Peyer's patch (tissue), 4 donors: ENCODE measurements at places on chromosomes 2 and 18. TPM values are rescaled to one million over a fixed set of nuclear protein-coding genes. Genes with fewer than 3 reads are reported as not detected.
A peak's percentile ranks its signal among the peaks of the same experiment; 100 is the strongest.

GRCh38 chr18:22337833-22338232 lies 79.9 kb downstream of the CTAGE1 start:
- H3K4me3 ChIP-seq: no peak overlapping the region
- DNase-seq: no peak
- no peaks in the 10 kb centered on the region for H3K27me3 ChIP-seq

- H3K4me3 ChIP-seq: no peak overlapping the region
- no peaks in the 10 kb centered on the region for H3K27me3 ChIP-seq
- H3K27ac ChIP-seq: no peak overlapping the region
- no peaks in the 10 kb centered on the region for H3K36me3 ChIP-seq
- no peaks in the 10 kb centered on the region for H3K4me1 ChIP-seq
These were observed 4.9 kb downstream of the TUBB6 start for GRCh38 chr18:12312976-12313375.

ANKRD62 gene
- total RNA-seq: not detected

DNA sequence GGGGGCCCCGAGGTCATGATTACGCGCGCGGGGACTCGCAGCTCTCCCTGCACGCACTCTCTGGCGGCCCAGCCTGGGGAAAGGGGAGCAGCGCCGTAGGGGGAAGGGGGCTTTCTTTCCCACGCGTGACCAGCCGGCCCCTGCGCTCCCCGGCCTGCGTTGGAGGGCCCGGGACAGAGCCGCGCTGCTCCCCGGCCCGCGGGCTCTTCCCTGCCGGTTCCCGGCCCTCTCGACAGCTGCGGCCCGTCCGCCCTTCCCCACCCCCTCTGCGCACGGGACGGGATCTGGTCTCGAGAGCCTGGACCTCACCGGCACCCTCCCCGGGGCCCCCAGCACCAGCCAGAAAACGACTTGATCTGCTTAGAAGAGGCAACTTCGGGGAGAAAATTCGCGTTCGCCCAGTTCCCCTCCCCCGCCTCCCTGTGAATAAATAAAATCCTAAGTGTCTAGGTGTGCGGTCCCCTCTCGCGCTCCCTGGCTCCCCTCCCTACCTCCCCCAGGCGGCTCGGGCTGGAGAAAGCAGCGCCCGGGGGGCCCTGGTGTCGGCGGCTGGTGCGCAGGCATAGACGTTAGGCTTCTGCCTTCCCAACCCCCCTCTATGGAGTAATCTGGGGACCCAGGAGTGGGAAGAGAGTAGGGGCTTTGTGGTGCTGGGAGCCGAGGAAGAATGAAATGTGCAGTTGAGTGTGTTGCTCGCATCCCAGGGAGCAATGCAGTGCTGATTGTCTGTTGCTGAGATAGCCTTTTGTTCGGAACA lies 803 bp upstream of the FIGN start:
- peak overlapping the region; percentile 88 for H3K27ac ChIP-seq
- H3K4me1 ChIP-seq: no peaks in the 10 kb centered on the region
- H3K27me3 ChIP-seq: no peaks in the 10 kb centered on the region
- H3K4me3 ChIP-seq: peak overlapping the region; percentile 29
- H3K36me3 ChIP-seq: no peaks in the 10 kb centered on the region
- peak; percentile 53 for DNase-seq

- no peak overlapping the region for H3K4me3 ChIP-seq
- H3K4me1 ChIP-seq: no peaks in the 10 kb centered on the region
- peaks cover 24% of the 10 kb centered on the region for H3K36me3 ChIP-seq
These were observed 110.8 kb downstream of the GBX2 start for GRCh38 chr2:236057375-236057774.

SIX3 gene
- total RNA-seq: not detected

CYP1B1 gene
- 15.3 TPM for total RNA-seq

CHAC2 gene
- 2.9 TPM for total RNA-seq

HEATR5B gene
- 37.7 TPM for total RNA-seq

GRCh38 chr18:23143016-23143814 lies 7.9 kb downstream of the CABLES1 start:
- no peaks in the 10 kb centered on the region for H3K4me1 ChIP-seq
- no peaks in the 10 kb centered on the region for H3K27me3 ChIP-seq
- no peak overlapping the region for H3K4me3 ChIP-seq
- no peaks in the 10 kb centered on the region for H3K36me3 ChIP-seq
- H3K27ac ChIP-seq: peak overlapping the region; percentile 88

- no peak overlapping the region for H3K27ac ChIP-seq
- no peak for DNase-seq
- no peaks in the 10 kb centered on the region for H3K36me3 ChIP-seq
- H3K4me3 ChIP-seq: no peak overlapping the region
These were observed 70.9 kb downstream of the OLA1 start for GRCh38 chr2:174177316-174177890.

DNA sequence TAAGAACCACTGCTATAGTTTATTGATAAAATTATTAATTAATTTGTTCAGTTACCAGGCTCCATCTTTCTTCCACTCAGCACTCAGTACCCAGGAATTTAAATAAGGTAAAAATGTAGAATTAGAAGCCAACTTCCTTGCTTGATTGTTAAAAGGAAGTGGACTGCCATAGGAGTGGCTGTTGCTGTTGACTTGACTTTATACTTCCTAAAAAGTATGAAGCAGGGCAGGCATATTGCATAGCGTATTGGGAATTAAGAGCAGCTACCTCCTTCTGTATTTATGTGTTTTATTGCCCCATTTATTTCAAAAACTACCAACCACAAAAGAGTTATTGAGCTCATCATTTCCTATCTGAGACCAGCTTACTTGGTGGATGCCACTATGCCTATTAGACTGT lies 27.9 kb downstream of the PSMD1 start:
- H3K36me3 ChIP-seq: peaks cover 2% of the 10 kb centered on the region
- no peak overlapping the region for H3K4me3 ChIP-seq
- peaks cover 7% of the 10 kb centered on the region for H3K4me1 ChIP-seq
- no peak overlapping the region for H3K27ac ChIP-seq

ACADL gene
- 2.5 TPM for total RNA-seq

DNA sequence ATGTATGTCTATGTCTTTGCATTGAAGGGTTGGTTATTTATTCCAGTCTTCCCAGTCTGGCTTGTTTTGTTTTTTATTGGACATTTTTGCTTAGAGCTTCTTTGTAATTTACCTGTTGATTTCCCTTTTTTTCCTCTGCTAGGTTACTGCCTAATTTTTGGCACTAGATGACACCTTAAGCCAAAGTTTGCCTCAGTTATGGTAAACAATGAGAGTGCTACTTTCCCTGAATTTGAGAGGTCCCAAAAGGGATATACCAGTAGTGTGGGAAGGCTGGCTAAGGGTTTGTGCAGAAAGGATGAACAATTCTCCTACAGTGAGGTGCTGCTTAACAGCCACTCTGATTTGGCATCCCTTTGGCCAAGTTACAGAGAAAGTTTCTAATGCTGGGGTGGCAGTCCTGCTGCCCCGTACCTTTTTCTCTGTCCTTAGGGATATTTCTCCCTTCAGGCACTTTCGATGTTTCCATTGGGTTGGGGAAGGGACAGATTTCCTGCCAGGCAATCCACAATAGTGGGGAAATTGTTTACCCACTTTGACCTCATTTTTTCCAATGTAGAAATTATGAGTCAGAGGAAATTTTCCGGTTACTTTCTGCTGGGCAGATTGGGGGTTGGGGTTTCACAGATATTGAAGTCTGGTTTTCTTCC lies 354.9 kb downstream of the PTPRM start:
- no peak overlapping the region for H3K27ac ChIP-seq
- no peak for DNase-seq
- H3K4me3 ChIP-seq: no peak overlapping the region
- no peaks in the 10 kb centered on the region for H3K36me3 ChIP-seq
- no peaks in the 10 kb centered on the region for H3K27me3 ChIP-seq

DNA sequence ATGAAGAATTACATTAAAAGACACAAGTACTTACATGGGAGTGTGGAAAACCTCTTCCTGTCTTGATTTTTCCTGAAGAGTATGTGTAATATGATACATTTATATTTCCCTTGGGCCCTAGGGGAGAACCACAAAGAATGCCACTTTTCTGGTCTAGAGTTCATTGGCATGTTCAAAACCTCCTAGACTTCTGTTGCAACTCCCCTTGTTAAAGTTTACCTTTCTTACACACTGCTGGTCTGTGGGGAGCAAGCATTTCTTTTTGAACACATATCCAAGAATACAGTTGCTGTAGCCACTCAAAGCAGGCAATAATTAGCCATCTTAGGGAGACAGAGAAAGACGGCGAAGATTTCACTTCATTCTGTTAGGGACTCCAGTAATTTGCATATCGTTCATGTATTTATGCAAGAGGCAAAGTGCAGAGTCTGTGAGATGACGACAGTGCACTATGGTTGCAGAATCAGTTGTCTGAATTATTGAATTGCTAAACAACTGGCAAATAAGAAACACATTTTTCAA lies 103.5 kb downstream of the NOL4 start:
- H3K27ac ChIP-seq: no peak overlapping the region
- no peak for DNase-seq
- no peaks in the 10 kb centered on the region for H3K36me3 ChIP-seq
- no peaks in the 10 kb centered on the region for H3K4me1 ChIP-seq
- H3K27me3 ChIP-seq: no peaks in the 10 kb centered on the region
- H3K4me3 ChIP-seq: no peak overlapping the region

- no peaks in the 10 kb centered on the region for H3K27me3 ChIP-seq
- no peak for DNase-seq
- peaks cover 8% of the 10 kb centered on the region for H3K36me3 ChIP-seq
- no peak overlapping the region for H3K4me3 ChIP-seq
These were observed 93.6 kb downstream of the ASAP2 start for GRCh38 chr2:9300214-9300613.

TNFAIP6 gene
- total RNA-seq: not detected

SMAD2 gene
- total RNA-seq: 26.9 TPM

DNA sequence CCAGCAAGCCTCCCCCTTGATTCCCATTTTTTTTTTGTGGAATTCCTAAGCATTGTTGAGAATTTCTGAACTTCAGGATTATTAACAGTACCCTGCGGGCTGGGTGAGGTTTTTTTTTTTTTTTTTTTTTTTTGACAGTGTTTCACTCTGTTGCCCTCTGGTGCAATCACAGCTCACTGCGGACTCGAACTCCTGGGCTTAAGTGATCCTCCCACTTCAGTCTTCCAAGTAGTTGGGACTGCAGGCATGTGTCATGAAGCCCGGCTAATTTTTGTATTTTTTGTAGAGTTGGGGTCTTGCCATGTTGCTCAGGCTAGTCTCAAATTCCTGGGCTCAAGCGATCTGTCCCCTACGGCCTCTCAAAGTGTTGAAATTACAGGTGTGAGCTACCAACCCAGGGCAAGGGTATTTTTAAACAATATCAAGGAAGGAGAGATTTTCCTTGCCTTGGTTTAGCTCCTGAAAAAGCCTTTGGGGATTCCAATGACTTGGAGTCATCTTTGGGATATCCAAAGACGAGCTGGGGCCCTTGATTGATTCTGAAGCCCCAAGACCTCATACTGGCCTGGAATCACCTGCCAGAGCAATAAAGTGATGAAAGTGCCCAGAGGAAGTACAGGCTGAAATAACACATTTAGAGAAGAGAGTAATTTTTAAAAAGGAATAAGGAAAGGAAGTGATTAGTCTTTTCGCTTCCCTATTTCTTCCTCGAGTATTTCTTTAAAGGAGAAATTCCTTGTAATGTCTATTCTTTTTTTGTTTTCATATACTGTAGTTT lies 240.2 kb downstream of the TGIF1 start:
- no peaks in the 10 kb centered on the region for H3K36me3 ChIP-seq
- H3K4me1 ChIP-seq: no peaks in the 10 kb centered on the region
- no peaks in the 10 kb centered on the region for H3K27me3 ChIP-seq
- H3K4me3 ChIP-seq: no peak overlapping the region

DNA sequence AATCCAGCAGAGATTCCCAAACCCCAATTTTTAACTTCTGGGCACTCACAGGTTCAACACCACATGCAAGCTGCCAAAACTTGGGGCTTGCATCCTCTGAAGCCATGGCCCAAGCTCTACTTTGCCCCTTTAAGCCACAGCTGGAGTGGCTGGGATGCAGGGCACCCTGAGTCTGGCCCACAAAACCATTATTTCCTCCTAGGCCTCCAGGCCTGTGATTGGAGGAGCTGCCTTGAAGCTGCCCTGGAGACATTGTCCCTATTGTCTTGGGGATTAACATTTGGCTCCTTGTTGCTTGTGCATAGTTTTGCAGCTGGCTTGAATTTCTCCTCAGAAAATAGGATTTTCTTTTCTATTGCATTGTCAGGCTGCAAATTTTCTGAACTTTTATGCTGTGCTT lies 109.8 kb upstream of the RPRM start:
- H3K36me3 ChIP-seq: no peaks in the 10 kb centered on the region
- H3K4me3 ChIP-seq: no peak overlapping the region
- no peak overlapping the region for H3K27ac ChIP-seq
- no peaks in the 10 kb centered on the region for H3K27me3 ChIP-seq

DNA sequence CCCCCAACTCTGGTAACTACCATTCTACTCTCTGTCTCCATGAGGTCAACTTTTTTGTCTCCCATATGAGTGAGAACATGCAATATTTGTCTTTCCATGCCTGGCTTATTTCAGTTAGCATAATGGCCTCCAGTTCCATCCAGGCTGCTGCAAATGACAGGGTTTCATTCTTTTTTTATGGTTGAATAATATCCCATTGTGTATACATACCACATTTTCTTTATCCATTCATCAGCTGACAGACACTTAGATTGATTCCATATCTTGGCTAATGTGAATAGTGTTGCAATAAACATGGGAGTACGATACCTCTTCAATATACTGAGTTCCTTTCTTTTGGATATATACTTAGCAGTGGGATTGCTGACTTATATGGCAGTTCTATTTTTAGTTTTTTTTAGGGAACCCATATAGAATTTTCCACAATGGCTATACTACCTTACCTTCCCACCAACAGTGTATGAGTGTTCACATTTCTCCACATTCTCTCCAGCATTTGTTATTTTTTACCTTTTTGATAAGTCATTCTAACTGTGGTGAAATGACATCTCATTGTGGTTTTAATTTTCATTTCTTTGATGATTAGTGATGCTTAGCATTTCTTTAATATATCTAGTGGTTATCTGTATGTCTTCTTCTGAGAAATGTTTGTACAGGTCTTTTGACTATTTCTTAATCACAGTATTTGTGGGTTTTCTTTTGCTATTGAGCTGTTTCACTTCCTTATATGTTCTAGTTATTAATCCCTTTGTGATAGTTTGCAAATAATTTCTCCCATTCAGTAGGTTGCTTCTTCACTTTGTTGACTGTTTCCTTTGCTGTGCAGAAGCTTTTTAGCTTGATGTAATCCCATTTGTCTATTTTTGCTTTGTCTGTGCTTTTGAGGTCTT lies 112.2 kb downstream of the SRBD1 start:
- H3K36me3 ChIP-seq: peaks cover 6% of the 10 kb centered on the region
- no peak overlapping the region for H3K27ac ChIP-seq
- DNase-seq: no peak
- no peaks in the 10 kb centered on the region for H3K27me3 ChIP-seq
- no peak overlapping the region for H3K4me3 ChIP-seq
- H3K4me1 ChIP-seq: no peaks in the 10 kb centered on the region

DNA sequence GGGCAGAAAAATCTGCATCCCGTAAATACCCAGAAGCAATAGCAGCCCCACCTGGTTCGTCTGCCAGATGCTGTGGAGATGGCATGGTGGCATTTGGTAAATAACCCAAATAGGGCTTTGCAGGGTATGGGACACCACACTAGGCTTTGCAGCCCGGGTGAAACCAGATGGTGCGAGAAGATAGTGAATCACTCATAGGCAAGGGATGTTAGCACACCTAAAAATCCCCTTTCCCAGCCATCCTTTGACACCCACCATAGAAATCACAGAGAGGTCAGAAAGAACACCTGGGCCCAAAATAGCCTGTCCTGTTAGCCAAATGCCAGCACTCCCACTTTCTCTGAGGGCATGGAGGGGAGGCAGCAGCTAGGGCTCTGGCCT lies 47.6 kb downstream of the BCL11A start:
- no peaks in the 10 kb centered on the region for H3K27me3 ChIP-seq
- H3K4me3 ChIP-seq: no peak overlapping the region
- H3K4me1 ChIP-seq: peaks cover 3% of the 10 kb centered on the region
- H3K36me3 ChIP-seq: no peaks in the 10 kb centered on the region
